ENCODE measurements at places on chromosomes 5 and 9.

GRCh38 chr9:126407114-126407870 lies 80.7 kb downstream of the MVB12B start:
- DNase-seq: peak; percentile 82

DNA sequence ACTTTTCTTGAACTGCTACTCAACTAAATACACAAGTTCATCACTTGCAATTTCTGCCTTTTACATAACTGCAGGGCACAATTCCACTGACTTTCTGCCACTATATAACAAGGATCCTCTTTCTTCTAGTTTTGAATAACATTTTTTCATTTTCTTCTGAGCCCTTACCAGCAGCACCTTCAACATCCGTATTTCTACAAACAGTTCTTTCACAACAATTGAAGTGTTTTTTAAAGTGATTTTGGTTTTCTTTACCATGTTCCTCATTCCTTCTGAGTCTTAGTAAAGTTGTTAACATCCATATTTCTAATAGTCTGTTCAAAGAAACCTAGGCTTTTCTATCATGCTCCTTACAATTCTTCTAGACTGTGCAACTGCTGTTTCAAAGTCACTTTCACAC lies 127.2 kb upstream of the PITX1 start:
- no peak for DNase-seq

DNA sequence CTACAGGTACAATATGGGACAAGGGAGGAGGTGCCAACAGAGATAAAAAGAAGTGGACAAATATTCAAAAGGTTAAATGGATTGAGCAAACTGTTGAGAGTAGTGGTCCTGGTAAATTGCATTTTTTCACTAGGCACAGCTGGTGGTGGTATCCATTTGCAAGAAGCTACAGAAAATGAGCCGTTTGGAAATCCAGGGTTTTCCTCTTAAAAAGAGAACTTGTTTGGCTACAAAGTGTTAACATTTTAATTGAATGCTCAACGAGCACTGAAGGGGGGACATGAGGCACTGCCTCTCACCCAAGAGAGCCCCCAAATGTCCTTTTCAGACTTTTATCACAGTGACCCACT lies 491 bp upstream of the ZCCHC9 start:
- DNase-seq: no peak

GRCh38 chr5:143372187-143372829 lies 31.2 kb downstream of the NR3C1 start:
- no peak for DNase-seq

GRCh38 chr9:94802251-94802650 lies 75.8 kb downstream of the AOPEP start:
- no peak for DNase-seq
